NK-92 treated with Interleukin-12 subunit alpha and Interleukin-12 subunit beta, amount 100 ng/mL, for 24 hours (cell line): ENCODE measurements at places on chromosomes 12 and 14.

- no peak for DNase-seq
These were observed 216.1 kb downstream of the SLC15A4 start for GRCh38 chr12:128607641-128608040.

GRCh38 chr12:77122236-77122635, 56.9 kb upstream of the E2F7 start:
- DNase-seq, result no peak

- no peak for DNase-seq
These were observed 8.1 kb downstream of the LETMD1 start for GRCh38 chr12:51056242-51056641.

GRCh38 chr14:56630707-56631106, 51.1 kb downstream of the TMEM260 start:
- DNase-seq, result no peak

DNA sequence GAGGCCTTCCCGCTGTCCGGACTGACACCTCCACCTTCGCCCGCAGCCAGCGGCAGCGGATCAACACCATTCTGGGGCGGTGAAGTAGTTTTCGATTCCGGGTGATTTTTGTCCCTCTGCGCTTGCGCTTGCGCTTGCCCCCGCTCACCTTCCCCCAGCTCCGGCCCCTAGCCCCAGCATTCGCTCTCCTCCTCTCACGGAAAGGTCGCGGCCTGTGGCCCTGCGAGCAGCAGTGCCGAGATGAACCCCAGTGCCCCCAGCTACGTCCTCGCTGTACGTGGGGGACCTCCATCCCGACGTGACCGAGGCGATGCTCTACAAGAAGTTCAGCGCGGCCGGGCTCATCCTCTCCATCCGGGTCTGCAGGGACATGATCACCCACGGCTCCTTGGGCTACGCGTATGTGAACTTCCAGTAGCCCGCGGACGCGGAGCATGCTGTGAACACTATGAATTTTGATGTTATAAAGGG, 22.7 kb upstream of the SRGAP1 start:
- no peak for DNase-seq

DNA sequence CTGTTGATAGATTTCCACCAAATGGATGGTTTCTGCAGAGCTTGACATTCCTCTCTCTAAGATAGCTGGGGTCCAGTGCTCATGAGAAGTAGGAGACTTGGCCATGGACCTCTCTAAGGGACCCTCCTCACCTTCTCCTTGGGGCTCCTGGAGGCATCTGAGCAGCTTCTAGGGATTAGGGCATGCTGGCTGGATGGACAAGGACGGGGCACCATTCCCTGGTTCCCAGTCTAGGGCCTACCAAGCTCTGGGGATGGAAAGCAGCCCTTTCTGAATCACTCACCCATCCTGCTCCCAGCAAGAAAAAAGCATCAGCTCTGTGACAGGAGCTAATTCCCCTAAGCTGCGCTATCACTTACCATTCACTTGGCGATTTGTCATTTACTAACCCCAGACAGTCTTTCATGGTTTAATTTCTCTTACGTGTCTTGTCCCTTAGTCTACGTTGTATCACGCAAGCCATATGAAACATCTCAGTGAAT, 39.5 kb downstream of the VWF start:
- DNase-seq, result no peak
